ENCODE measurements at places on chromosomes 5 and 9. TPM values are rescaled to one million over a fixed set of nuclear protein-coding genes. Genes with fewer than 3 reads are reported as not detected.
A peak's percentile ranks its signal among the peaks of the same experiment; 100 is the strongest.

Gene FIBCD1
- total RNA-seq: not detected

DNA sequence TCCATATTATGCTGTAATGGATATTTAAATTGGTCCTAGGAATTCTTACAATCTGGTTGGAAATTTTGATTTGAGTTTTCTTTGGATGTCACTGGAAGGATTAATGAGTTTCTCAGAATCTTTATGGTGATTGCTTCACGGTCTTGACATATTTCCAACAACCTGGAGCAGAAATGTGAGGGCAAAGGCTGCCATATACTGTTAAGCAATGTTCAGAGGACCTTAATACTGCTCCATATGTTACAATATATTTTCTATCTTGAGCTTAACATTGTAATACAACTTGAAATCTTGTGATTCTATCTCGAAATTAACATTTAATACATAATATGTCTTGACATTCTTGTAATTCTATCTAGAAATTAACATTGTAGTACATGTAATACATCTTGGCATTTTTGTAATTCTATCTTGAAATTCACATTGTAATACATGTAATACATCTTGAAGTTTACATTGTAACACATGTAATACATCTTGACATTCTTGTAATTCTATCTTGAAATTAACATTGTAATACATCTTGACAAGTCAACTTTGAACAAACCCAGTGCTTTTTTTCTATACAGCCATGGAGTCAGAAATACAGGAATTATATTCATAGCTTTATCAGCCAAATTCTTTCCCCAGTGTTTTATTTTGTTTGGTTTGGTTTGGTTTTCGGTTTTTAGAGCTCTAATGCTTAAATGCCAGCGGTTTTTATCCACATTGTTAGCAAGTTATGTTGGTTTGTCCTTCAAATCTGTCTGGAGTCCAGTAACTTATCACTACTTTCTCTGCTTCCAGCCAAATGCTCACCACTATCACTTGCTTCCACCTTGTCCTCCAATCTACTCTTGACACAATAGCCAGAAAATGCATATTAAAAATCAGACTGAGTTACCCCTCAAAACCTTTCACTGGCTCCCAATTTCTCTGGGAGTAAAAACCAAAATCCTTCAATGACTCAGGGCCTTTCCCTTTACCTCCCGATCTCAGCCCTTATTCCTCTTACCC is 3.0 kb upstream of the TUT7 start:
- no peaks in the 10 kb centered on the region for H3K36me3 ChIP-seq
- H3K27ac ChIP-seq: no peak overlapping the region
- H3K4me1 ChIP-seq: peaks cover 20% of the 10 kb centered on the region
- DNase-seq: no peak

DNA sequence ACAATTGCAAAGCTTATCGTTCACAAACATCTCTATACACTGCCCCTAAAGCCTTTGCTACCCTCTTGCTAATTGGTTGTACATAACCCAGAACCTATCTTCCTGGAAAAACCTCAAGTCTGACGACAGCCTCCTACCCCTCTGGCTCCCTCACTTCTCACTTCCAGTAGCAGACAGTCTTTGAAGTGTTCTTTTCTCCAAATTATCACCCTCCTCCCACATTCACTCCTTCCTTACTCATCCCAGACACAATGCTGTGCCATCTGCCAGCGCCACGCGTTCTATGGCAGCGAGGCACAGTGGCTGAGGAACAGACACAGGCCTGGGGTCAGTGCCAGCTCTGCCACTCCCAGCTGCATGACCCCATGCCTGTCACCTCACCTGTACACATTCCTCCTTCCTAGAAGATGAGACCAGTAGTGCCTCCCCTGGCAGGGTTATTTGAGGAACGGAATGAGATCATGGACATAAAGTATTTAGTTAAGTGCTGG is 27.7 kb downstream of the CLTA start:
- no peak overlapping the region for H3K27ac ChIP-seq
- DNase-seq: no peak
- H3K27me3 ChIP-seq: no peaks in the 10 kb centered on the region
- H3K4me3 ChIP-seq: no peak overlapping the region

- DNase-seq: no peak
- no peak overlapping the region for H3K4me3 ChIP-seq
- H3K36me3 ChIP-seq: no peaks in the 10 kb centered on the region
- peak overlapping the region; percentile 78 for H3K27ac ChIP-seq
Observed at GRCh38 chr9:91040371-91041215, 239.0 kb downstream of the SYK start.

Gene HSPB3
- not detected for total RNA-seq

Gene ANKRD31
- total RNA-seq: 1.2 TPM

- H3K36me3 ChIP-seq: no peaks in the 10 kb centered on the region
- no peaks in the 10 kb centered on the region for H3K4me1 ChIP-seq
- no peak for DNase-seq
- no peaks in the 10 kb centered on the region for H3K27me3 ChIP-seq
- no peak overlapping the region for H3K27ac ChIP-seq
Observed at GRCh38 chr5:157494178-157494832, 34.3 kb downstream of the NIPAL4 start.

GRCh38 chr9:21754741-21755140 is 47.7 kb upstream of the MTAP start:
- no peaks in the 10 kb centered on the region for H3K36me3 ChIP-seq
- no peak overlapping the region for H3K4me3 ChIP-seq
- H3K4me1 ChIP-seq: no peaks in the 10 kb centered on the region
- DNase-seq: no peak

GRCh38 chr9:95640336-95640735 is 123.6 kb upstream of the PTCH1 start:
- H3K36me3 ChIP-seq: no peaks in the 10 kb centered on the region
- DNase-seq: peak; percentile 27
- H3K4me3 ChIP-seq: no peak overlapping the region
- no peaks in the 10 kb centered on the region for H3K4me1 ChIP-seq
- H3K27ac ChIP-seq: no peak overlapping the region
- no peaks in the 10 kb centered on the region for H3K27me3 ChIP-seq
